ENCODE measurements at places on chromosomes 11 and 22.

DNA sequence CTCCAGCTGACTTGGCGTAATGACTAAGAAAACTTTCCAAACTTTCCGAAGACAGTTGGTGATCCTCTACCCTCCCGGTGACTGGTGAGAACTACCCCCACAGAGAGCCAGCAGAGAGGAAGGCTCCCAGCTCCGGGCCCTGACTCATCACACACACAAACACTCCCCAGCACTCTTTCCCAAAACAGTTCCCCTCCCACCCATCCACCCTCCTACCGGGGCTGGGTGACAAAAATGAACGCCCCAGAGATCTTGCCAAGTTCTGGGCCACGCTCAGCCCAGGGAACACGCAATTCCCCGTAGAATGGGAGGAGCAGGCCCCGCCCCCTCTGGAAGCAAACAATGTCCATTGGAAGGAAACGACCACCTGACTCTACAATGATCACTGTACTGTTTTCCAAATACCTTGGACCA lies 21.3 kb upstream of the JAM3 start:
- no peak for DNase-seq

DNA sequence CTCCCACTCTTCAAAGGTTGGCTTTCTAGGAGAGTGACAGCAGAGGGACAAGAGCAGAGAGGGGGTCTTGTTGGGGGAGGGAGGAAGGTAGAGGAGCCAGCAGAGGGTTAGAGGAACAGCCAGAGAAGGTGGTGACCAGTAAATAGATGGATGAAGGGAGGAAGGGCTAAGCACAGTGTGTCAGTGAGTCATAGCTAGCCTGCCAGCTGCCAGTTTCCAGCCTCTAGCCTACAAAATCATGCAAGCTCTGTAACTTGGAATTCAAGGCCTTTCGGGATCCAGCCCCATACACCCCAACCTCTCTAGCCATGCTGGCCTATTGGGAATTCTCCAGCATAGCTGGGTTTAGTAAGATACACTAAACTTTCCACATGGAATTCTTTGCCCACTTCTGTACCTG lies 147.4 kb upstream of the TEAD1 start:
- DNase-seq, result no peak

GRCh38 chr11:44742508-44743246 lies 15.9 kb downstream of the TSPAN18 start:
- DNase-seq, result no peak

DNA sequence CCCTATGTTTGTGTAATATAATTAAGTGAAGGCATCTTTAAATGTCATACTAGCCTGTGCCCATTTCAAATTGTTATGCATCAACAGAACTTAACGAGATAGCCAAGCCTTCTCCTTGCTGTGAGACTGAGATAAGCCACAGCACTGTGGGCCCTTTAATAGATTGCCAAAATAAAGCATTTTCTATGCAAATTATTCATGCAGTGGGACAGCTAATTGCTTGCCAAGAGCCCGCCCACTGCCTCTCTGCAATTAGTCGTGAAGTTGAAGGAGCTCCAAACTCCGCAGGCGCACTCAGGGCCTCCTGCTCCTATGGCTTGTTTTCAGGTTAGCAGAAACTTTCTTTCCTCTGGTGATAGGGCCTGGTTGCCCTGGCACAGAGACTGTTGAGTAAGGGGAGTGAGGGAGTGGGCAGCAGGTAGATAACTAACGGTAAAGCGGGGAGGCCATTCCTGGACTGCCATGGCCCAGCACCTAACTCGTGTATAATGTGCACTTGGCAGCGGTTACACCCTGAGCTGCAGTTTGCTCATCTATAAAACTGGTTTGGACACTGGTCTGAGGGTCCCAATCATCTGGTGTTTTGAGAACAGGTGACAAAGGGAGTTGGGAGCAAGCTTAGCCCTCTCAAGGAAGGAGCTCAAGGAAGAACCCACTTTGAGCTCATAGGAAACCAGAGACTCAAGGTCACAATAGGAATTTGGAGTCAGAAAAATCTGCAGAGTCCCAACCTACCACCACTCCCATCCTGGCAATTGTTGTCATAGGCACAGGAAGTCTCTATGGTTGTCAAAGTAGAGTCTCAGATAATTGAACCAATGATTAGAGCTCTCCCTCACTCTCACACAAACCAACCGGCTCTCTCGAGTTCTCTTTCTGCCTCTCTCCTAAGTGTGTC lies 33.9 kb upstream of the RIC3 start:
- DNase-seq, result no peak

DNA sequence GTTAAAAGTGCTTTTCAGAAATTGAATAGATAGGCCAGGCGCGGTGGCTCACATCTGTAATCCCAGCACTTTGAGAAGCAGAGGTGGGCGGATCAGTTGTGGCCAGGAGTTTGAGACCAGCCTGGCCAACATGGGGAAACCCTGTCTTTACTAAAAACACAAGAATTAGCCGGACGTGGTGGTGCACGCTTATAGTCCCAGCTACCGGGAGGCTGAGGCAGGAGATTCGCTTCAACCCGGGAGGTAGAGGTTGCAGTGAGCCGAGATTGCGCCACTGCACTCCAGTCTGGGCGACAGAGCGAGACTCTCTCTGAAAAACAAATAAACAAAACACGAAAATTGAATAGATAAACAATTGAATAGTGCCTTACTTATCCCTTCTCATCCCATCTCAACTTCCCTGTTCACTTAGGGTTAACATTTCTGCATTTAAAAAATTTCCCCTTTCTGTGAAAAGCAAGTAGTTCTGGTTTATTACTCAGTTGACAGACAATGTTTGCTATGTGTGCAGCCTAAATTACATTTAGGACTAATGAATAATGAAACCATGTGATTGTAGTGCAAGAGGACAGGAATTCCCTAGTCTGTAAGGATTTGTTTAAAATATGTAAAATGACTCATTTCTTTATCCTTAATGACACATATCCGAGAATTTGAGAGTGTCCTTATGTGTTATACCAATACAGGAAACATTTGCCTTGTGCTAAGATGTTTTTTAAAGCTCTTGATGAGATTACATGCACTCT lies 6.0 kb downstream of the RNF169 start:
- no peak for DNase-seq

DNA sequence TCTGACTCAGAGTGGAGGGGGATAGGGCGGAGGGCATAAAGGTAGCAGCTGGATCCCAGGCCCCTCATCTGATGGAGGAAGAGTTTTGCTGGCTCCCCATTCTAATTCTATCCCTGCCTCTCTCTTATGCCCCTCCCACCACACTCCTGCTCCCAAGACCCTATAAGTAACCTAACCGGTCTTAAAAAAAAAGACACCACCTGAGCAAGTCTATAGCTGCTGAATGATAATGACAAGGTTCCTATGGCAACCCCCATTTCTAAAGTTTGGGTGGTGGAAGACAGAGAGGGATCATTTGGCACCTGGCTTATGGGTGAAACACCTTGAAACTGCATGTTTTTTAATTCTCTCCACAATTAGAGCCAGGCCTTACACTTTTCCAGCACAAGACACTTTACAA lies 69.6 kb downstream of the LARGE1 start:
- no peak for DNase-seq

- no peak for DNase-seq
Measured at GRCh38 chr11:88131764-88132470, 43.3 kb downstream of the RAB38 start.

DNA sequence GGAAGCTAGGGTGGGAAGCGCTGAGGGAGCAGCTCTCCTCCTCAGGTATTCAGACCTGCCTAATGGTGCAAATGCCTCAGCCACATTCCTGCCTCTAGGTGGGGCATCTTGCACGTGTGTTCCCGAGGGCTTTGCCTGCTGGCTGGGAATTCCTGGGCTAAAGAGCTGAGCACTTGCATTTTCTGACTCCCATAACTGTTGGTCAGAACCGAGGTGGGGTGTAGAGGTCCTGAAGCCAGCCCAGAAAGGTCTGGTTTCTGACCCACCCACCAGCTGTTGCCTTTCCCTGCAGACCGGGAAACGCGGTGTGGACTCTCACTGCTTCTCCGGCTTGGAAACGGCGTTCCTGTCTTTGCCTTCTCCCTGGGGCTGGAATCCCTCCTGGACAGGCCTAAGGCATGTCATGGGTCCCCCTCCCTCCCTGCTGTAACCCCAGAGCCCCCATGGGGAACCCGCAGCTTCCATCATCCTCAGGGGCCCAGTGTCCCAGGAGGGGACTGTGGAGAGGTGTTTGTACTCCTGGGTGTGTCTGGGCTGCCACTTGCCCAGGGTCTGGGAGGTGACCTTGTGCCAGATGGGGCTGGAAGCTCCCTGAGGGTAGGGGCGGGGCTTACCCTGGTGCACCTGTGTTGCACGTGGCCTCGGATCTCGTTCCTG lies 24.0 kb upstream of the SMIM38 start:
- no peak for DNase-seq

GRCh38 chr22:36419177-36419911 lies 31.6 kb upstream of the MYH9 start:
- DNase-seq, result no peak

GRCh38 chr11:69320326-69320725 lies 26.4 kb downstream of the MYEOV start:
- DNase-seq, result no peak

DNA sequence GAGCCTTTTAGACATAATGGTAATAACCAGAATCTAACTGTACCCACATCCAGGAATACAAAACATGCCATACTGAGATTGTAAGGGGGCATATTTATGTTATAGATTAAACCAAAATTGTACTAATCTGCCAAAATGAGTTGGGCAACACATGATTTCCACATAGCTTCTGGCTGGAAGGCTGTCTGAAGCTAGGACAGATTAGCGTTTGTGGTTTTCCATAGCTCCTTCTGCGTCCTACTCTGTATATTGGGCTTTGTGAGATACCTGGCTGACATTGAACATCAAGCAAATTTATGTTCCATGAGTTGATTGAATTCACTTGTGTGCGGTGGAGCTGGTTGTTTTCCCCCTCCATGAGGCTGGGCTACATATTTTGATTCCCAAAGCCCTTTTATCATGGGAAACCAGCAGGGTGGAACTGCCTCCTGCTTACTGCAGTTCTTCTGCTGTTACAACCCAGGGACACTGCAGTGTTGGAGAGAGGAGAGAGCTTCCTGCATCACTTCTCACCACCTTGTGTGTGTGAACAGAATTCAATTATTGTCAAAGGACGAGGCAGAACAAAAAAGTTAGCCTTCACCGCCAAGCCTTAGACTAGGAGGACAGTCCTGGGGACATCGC lies 114.9 kb downstream of the C11orf91 start:
- no peak for DNase-seq

DNA sequence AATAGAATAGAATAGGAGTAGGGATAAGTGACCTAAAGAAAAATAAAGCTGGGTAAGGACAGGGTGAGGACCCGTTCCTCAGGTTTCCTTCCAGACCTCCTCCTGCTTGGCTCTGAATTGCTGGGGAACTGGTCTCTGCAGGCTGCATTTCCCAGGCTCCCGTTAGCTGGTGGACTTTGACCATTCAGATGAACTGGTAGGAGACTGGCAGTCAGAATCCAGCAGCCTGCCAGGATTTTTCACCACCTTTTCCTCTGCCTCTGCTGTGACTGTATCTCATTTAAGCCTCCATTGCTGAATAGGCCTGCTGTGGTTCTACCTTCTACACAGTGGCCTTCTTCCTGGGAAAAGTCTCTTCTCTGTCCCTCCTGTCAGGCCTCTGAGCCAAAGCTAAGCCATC lies 24.6 kb upstream of the SMPD1 start:
- DNase-seq, result no peak

- peak; percentile 30 for DNase-seq
Measured at GRCh38 chr11:18383388-18384156, 10.8 kb upstream of the LDHA start.

DNA sequence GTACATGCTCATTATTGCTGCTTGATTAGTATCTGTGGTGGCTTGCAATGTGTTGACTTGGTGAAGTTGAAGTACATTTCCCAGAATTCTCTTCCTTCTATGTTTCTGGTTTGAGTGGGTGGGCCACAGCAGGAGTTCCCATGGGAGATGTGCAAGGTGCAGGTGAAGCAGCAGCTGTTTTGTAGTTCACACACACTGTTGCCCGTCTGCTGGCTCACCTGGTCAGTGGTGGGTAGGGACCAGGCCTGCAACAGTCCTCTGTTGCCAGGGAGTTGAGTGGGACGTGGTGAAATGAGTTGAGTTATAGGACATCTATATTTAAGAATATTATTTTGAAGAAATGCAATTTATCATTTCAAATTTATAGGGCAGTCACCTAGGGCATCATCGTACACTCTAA lies 417.4 kb downstream of the TMEM135 start:
- no peak for DNase-seq

GRCh38 chr11:120182790-120183491 lies 27.9 kb upstream of the OAF start:
- DNase-seq, result no peak

GRCh38 chr11:8531312-8531711 lies 62.7 kb downstream of the STK33 start:
- no peak for DNase-seq

DNA sequence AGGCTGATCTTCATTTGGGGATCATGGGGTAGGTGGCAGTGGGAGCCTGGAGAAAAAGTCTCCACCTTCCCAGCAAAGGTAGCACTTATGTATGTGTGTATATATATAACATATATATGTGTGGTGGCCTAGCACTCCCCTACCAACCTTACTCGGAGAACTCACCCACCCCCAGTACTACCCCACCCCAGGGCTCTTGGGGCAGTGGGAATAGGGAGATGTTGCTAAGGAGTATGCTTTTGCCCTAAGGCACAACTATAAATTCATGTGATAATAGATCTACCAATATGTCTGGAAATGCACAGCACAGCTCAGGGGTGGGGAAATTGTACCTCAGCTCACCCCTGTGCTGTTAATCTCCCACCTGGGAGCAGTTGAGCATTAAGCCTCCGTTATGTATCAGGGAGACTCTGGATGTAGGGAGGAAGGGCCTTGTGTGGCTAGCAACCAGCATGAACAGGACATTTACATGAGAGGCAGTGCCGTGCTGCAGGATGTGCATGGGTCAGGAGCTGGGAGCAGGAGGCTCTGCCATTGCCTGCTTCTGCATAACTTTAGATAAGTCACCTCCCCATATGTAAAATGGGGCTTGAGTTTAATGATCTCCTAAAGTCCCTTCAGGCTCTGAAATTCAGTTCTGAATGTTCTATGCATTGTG lies 57.3 kb downstream of the C11orf91 start:
- no peak for DNase-seq
